ENCODE measurements at places on chromosomes 4 and X.

- DNase-seq: no peak
Observed at GRCh38 chrX:65925592-65925991, 114.3 kb downstream of the VSIG4 start.

DNA sequence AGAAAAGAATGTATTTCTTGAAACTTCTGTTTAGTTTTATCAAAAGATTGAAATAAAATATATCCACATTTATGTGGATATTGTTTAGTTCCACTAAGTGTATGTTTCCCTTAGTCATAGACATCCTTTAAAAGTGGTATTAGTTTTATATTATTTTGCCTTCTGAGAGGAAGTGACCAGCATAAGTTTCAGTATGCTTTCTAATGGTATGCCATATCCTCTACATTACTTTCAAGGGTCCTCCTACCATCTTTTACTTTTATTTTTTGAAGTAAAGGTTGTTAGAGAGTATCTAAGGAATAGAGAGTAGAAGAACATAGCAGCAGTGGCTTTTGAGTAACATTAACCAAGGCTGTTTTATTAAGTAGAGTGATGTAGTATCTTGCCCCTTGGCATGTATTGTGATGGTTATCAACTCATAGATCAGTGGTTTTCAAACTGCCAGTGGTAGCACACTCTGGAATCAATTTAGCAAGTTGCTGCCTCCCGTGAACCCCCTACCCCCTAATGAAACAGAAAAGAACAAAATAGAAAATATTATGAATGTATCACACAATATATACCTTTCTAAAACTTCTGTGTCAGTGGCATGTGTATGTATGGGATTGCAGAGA lies 44.8 kb downstream of the RBPJ start:
- no peak for DNase-seq

DNA sequence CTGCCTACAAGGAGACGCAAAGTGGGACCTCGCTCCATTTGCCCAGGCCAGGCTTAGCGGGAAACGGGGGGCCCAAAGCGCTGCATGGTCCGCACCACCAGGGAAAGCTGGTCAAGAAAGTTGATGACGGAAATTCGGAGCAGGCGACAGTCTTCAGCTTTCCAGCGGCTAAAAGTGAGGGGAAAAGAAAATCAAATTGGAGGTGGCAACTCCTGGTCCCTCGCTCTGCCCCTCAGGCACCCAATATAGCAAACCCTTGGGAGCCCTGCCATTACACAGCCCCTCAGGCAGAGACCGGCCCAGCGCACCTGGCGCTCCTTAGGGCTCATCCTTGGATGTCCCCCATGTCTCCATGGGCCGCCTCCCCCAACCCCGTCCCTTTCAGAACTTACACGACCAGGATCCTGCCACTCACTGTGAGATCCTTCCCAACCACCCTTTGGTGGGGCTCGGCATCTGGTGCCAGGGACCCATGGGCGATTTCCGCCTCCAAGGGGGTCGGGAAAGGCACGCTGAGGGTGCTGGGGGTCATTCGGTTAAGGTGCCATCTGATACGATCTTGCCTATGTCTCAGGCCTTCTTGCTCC lies 1.1 kb downstream of the LAGE3 start:
- DNase-seq: no peak

DNA sequence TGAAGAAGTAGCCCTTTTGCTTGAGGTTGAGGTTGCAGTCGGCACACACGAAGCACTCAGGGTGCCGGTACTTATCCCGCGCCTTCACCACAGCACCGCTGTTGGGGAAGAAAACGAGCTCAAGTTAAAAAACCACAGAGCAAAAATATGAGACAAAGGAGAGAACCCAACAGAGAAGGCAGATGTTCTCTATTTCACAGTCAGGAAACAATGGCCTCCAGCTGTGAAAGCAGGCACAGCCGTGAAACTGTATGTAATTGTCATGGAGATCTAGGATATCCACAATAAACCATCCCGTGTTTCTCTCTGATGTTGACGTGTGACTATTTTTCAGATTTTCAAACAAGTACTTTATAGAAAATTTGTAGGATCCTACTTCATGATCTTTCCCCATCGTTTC lies 30.9 kb upstream of the CCDC110 start:
- no peak for DNase-seq

GRCh38 chrX:29257521-29257920 lies 670.3 kb downstream of the IL1RAPL1 start:
- peak; percentile 5 for DNase-seq

DNA sequence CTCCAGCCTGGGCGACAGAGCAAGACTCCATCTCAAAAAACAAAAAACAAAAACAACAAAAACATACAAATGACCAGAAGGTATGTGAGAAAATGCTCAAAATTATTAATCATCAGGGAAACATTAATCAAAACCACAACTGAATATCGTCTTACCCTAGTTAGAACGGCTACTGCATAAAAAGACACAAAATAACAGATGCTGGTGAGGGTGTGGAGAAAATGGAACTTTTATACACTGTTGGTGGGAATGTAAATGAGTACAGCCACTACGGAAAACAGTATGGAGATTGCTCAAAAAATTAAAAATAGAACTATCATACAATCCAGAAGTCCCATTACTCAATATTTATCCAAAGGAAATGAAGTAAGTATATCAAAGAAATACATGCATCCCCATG lies 27.3 kb downstream of the IQCM start:
- DNase-seq: no peak

DNA sequence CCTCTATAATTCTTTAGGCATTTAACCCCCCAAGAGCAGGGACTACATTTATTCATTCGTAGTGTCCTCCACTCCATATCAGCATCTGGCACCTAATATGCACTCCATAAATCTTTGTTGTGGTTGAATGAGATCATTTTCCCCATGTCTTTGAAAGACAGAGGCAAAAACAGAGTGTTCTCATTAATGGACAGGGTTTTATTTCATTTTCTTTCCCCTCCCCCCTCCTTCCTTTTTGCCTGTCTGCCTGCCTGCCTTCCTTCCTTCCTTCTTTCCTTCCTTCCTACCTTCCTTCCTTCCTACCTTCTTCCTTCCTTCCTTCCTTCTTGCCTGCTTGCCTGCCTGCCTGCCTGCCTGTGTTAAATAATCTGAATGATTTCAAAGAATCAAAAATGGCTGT lies 83.2 kb downstream of the SHROOM3 start:
- DNase-seq: peak; percentile 27

DNA sequence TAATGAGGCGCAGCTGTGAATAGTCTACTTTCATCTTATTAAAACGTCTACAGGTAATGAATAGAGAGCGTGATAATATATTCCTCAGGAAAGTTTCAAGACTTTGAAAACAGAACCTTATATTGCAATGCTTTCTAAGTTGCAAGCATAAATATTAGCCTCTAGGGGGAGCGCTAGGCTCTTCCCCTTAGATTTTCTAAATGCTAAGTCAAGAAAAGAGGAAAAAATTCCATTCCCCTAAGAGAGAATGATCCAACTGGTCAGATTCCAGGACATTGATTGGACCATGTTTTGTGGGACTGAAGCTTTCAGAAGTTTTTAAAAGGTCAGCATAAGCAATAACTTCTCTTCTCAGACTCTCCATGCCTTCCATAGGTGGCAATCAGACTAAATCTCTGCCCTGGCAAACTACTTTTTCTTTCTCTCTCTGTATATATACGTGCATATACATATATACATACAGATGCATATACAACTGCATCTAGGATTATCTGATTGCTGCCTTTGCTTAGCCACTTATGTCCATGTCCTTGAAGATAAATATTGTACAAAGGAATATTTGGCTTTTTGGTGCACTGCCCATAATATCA lies 492.9 kb downstream of the INPP4B start:
- peak; percentile 79 for DNase-seq

DNA sequence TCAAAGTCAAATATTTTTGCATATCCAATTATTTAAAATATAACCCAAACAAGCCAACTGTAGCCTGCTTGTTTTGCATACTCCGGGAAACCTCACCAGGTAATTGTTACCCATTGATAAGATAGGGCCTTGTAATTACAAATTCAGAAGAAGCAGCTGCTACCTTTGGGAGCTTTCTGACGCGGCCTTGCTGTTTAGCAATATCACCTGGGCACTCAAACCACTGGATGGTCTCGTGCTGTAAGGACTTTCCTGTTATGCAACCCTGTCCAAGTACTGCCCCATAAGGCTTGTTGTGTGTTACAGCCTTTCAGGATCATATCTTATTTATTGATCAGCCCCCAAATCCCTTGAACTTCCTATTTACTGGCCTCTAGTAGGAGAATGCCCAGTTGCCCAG lies 52.1 kb downstream of the HS3ST1 start:
- no peak for DNase-seq

- peak; percentile 48 for DNase-seq
Observed at GRCh38 chrX:140180585-140180984, 215.3 kb upstream of the CXorf66 start.

- peak; percentile 42 for DNase-seq
Observed at GRCh38 chr4:5184606-5185005, 133.3 kb downstream of the STK32B start.

DNA sequence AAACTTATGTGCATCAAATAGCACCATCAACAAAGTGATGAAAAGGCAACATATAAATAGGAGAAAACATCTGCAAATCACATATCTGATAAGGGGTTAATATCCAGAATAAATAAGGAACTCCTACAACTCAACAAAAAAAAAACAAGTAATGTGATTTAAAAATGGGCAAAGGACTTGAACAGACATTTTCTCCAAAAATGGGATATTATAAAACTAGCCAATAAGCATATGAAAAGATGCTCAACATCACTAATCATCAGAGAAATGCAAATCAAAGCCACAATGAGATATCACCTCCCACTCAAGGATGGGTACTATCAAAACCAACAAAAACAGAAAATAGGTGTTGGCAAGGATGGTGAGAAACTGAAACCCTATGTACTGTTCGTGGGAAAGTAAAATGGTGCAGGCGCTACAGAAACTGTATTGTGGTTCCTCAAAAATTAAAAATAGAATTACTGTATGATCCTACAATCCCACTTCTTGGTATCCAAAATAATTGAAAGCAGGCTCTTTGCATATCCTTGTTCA lies 2.4 kb downstream of the DNAJB14 start:
- DNase-seq: no peak

DNA sequence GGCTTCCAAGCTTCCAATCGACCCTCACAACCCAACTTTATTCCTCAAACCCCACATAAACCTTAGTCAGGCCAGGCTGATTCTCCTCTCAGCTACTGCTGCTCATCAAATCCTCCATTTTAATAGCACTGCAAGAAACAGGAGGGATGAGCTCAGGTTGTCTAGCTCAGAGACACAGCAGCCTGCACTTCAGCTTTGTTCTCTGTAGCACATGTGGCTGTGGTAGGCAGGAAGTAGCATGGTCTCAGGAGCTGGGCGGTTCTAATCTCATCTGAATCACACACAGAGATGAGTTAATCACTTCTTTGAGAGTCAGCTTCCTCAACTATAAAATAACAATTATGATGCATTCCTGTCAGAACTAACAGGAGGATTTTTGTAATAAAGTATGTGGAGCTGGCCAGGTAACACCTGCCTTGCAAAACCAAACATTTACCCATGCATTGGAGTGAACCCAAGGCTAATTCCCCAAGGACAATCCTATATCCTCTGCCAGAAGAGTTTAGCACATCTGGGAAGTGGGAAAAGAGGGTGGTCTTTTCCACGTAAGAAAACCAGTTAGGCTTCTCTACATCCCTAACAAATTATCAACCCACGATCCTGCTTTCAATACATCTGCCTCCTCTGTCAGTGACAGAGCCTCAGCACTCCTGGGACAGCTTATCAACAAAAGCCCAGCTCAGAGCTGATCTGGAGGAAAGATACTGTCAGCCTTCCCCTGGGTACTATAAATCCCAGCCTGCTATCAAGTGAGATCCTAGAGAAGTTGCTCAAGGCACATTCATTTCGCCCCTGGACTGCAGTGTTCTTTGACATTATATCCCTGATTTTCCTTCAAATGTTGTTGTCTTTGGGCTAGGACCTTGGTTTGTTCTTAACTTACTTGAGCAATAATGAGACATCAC lies 32.8 kb downstream of the ELOVL6 start:
- DNase-seq: peak; percentile 85

DNA sequence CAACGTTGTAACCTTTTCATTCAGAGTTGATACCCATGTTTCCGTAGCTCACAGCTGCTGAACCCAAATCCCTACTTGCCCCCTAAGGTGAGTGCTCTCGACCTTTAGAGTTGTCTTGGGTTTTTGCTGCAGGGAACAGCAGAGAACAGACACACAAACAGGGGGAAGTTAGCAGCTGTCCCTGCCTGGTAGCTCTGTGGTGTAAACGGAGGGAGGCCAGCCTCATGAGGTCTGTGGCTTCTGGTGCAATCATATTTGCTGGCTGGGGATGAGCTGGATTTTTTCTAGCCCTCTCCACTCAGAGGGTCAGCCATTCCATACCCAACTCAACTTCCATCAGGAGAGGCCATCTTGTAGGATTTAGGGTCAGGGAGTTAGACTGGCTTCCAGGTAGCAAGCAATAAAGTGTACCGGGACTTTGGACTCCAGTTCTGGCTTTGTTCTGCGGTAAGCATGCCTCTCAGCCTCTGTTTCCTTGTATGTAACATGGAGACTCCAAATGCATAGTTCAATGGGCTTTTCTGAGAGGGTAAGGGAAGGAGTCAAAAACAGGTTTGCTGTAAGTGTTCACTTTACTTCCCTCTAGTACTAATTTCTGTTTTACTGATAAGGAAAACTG lies 218.9 kb downstream of the MID1IP1 start:
- DNase-seq: no peak

DNA sequence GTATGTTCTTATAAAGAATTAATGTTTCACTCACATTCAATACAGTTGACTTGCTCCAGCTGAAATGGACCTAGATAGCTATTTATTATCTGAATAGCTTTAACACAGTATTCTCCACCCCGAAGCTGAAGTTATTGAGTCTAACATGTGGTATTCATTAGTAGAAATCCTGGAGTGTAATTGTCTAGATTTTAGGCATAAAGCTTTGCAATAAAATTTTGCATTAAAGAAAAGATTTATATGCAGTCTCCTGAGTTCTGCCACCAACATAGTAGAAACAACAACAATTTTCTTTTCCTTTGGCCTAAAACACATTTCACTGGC lies 90.2 kb upstream of the DCLK2 start:
- no peak for DNase-seq

- DNase-seq: no peak
Observed at GRCh38 chrX:135178636-135179035, 7.4 kb upstream of the CT55 start.

- no peak for DNase-seq
Observed at GRCh38 chr4:85760511-85760910, 285.6 kb downstream of the ARHGAP24 start.

GRCh38 chrX:141958675-141959074 lies 55.0 kb downstream of the MAGEC1 start:
- DNase-seq: no peak

GRCh38 chr4:46274717-46275116 lies 115.2 kb downstream of the GABRA2 start:
- no peak for DNase-seq

Data from EL (cell line).